ENCODE measurements at places on chromosomes 12 and 14.

GRCh38 chr12:49706351-49707127 is 666 bp downstream of the FMNL3 start:
- peak; percentile 47 for DNase-seq

DNA sequence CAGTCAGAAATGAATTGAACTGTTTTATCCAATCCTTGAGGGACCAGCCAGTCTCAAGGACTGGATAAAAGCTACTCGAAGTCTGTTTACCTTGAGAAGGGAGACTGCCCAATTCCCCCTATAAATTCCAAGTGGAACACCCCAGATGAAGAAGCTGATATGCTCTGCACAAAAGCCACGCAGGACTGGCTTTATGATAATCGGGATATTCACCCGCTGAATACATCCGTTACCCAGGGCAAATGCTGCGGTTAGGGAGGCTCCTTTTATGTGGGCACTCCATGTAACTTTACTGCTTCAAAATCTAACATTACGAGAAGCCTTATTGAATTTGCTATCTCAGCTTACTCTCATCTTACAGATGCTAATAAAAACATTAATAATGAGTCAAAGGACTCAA is 119.1 kb downstream of the DENND5B start:
- DNase-seq: no peak

DNA sequence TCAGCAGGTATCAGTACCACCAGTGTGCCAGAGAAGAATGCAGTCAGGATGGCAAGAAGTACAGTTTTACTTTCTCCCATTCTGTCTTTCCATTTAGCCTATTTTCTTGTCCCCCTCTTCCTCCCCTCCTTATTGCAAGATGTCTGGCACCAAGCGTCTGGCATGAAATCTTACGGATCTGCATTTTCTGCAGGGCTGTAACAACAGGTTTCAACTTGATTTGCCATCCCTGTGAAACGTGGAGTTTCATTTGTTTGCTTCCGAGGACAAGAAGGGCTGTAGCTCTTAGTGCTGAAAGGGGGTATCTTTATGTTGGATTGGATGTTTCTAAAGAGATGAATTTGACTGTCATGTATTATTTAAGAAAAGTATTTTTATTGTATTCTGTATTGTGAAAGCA is 1110.6 kb downstream of the BCL11B start:
- DNase-seq: no peak

DNA sequence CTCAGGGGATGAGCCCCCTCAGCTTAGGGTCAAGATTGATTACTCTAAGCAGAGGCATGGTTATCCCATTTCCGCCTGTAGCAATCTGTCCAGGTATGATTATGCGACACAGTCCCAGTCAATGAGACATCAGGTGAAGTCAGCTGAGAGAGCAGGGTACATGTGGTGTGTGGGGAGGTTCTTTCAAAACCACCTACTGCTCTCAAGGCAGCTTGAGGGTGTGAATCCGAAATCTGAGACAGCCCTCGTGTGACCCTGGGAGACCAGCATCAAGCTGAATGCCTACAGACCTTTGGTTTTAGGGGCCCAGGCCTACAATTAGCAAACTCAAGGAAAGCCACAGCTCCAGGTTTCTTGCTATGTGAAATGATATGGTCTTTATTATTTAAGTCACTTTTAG is 275.7 kb downstream of the ITPR2 start:
- no peak for DNase-seq

GRCh38 chr14:50395448-50395847 is 1.2 kb downstream of the CDKL1 start:
- DNase-seq: no peak

- DNase-seq: no peak
Measured at GRCh38 chr12:126469211-126469610, 1404.0 kb downstream of the AACS start.

DNA sequence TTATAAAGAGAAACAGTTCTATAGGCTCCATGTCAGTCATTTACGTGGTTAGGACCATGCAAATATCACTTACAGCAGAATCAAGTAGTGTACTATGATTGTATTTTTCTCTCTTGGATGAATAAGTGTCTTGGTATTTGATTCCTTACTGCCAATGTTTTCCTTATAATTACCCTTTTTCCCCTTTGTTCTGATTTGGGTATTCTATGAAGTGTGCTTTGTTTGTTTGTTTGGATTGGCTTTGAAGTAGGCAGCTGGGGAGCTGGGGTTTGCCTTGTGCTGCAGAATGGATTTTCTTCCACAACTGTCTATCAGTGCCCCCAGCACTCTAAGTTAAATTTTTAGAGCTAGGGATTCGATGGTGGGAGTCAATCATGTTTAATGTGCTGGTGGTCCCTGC is 12.4 kb downstream of the TMEM120B start:
- no peak for DNase-seq

DNA sequence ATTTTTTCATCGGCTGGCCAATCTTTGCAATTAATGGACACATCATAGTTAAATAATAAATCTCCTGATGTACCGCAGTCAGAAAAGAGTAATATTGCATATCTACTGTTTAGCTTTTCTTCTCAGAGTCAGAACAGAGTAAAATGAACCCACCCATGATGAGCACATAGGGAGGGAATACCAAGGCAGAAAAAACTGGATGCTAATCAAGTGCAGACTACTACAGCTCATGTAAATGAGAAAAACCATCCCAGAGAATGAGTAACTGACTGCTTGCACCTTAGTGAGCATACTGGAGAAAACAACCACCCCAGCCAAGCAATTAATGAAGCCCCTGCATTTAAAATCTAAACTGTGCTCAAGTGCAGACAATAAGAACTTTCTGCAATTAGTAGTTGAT is 483.7 kb downstream of the MDGA2 start:
- DNase-seq: no peak

DNA sequence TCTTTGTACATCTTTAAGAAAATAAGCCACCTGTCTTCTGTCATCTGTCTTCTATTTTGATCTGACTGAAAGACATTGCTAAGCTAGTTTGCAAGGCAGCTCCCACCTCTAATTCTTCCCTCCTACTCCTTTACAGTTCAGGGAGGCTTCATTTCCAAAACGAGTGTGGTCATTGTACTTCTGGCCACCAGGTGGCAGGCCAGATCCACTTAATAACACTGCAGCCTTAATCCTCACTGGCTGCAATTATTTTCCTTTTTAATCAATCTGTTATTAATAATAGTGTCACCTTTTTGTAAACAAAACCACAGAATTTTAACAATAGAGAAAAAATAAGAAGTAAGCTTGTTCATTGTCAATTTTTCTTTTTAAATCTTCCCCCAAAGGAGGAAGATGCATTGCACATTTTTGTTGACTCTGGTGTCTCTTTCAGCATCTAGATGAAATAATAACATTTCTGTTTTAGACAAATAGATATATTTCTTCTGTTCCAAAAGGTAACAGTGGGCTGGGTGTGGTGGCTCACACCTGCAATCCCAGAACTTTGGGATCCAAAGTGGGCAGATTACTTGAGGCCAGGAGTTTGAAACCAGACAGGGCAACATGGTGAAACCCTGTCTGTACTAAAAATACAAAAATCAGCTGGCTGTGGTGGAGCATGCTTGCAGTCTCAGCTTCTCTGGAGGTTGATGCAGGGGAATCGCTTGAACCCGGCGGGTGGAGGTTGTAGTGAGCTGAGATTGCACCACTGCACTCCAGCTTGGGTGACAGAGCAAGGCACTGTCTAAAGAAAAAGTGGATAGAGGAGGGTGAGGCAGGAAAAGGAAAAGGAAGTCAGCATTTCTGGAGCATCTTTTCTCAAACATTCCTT is 23.3 kb downstream of the GABARAPL1 start:
- DNase-seq: peak; percentile 44

- DNase-seq: no peak
Measured at GRCh38 chr14:72443991-72444441, 449.9 kb downstream of the DPF3 start.

DNA sequence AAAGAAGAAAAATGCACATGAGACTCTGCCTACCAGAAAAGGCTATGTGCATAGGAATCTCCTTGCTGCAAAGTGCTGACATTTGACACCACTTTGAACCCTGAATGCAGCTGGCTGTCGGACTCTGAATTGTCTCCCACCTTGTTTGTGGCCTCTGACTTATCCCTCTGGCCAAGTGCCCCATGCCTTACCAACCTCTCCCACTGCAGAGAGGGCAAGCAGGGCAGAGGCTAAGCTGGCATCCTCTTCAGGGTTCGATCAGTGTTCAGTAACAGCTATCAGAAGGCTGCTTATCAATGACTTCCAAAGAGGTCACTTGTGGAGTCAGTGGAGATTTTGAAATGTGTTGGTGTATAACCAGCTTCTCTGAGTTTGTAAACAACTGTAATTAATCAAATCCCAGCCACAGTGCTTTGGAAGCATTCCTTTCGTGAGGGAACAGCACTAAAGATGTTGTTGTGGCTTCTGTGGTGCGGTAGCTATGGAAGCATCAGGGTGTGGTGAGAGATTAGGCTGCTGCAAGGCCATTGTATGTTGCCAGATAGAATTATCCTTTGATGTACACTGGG is 22.6 kb upstream of the BMP4 start:
- DNase-seq: no peak

Data from IMR-90 (cell line).